ENCODE measurements at places on chromosomes 7 and 10.

DNA sequence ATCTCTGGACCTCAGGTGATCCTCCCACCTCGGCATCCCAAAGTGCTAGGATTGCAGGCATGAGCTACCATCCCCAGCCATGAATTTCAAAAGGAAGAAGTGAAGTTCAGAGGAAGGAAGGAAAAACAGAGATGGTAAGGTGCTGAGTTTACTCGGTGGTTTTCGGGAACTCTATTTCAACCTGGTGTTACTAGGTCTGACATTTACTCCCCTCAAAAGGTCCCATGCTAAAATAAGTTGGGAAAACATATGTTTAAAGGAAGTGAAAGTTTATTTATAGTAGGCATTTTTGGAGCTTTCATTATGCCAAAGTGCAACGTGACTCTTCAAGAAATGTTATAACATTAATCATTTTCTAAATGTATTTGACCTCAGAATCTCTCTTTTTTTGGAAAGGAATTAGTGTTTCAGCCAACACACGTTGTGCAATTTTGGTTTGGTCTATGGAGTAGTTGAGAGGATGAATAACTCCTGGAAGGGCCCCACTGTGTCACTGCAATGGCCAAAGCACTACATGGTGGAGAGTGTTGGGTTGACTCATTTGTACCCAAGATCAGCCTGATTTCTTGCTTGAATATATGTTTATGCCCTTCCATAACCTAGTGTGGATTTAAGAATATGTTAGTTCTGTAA is 114.7 kb upstream of the FAM171A1 start:
- DNase-seq, result no peak

DNA sequence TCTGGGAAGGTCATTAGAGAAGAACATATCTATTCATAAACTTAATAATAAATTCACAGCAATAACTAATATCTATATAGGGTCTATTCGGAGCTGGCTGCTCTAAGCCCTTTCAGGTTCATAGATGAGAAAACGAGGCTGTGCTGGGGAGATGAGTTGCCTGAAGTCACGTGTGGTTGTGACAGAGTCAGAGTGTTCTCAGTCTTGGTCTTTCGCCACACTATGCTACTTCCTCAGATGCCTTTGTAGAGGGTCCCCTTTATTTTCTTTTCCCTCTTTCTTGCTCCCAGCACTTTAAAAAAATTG is 43.7 kb upstream of the FAM180A start:
- no peak for DNase-seq

- DNase-seq, result no peak
Observed at GRCh38 chr7:158073845-158074840, 513.5 kb downstream of the PTPRN2 start.

- DNase-seq, result no peak
Observed at GRCh38 chr10:120607710-120608703, 151.0 kb downstream of the PLPP4 start.

GRCh38 chr10:6009961-6010360 is 32.6 kb upstream of the IL15RA start:
- no peak for DNase-seq

DNA sequence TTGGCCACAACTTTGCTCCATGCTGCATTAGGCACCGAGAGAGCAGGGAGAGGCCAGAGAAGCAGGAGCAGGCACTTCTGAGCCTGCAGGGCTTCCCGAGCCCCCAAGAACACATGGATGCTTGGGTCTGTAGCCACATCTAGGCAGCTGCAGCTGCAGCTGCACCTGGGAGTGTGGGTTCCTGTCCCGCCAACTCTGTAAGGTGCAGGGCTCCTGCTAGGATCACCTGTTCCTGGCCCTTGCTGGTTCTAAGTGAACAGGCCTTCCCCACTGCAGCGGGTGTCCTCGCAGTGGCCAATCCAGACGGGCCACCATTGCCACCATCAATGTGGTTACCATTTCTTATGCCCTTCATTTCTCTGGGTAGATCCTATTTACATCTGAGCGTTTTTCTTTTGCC is 330.3 kb downstream of the AUTS2 start:
- DNase-seq, result no peak
